ENCODE measurements at places on chromosomes 1 and 21.
A peak's percentile ranks its signal among the peaks of the same experiment; 100 is the strongest.

DNA sequence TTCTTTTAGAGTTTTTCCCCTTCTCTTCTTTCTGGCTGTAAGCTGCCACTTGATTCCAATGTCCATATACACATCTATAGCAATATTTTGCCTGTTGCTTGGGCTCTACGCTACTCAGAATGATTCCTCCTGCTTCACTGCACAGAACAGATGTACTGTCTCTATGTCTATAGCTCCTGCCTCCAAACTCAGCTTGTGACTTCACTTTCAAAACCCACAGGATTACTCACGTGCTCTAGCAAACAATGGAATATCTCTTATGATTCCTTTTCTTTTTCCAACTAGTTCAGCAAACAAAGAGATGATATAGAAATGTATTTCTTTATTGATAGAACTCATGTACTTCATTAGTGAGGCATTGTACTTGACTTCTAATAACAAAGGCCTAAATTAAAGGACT is 80.5 kb upstream of the SOX13 start:
- no peak for DNase-seq

- peak; percentile 24 for DNase-seq
These were observed 87.5 kb upstream of the CACYBP start for GRCh38 chr1:174912264-174912663.

GRCh38 chr21:16395285-16395684 is 665.5 kb downstream of the USP25 start:
- no peak for DNase-seq

DNA sequence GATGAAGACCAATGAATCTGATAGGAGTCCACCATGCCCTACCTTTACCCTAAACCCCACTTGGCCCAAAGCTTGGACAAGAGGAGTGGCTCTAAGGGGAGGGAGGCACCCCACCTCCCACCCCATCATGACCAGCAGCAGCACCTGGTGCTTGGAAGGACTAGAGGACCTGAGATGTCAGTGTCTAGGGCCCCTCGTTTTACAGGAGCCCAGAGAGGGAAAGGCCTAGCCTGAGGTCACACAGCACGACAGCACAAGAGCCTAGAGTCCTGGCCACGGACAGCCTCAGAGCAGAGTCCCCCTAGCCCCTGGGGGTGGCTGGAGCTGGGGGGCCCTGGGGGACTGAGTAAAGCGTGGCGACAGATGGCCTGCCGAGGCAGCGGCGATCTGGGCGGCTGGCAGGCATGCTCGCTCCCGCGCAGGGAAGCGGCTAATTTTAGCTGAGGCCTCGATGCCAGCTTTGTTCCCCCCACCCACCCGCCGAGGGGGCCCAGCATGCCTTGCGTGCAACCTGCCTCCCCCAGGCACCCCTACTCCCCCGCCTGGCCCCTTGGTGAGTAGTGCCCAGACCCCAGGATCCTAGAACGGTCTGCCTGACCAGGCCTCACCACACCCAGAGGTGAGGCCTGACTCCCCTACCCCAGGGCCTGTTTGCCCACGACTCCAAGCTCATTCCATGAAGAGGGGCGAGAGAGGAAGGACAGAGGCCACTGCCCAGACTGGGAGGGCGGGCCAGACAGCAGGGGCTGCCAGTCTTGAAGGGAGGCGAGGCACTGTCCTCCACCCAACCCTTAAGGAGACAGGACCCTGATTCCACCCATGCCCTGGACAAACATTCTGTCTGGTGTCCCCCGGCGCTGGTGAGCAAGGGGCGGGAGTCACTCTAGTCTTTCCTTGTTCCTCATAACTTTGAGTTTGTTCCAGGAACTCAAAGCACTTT is 39.0 kb downstream of the AHDC1 start:
- no peak for DNase-seq

- DNase-seq = no peak
These were observed 813.6 kb upstream of the ADGRL2 start for GRCh38 chr1:80987106-80987505.

DNA sequence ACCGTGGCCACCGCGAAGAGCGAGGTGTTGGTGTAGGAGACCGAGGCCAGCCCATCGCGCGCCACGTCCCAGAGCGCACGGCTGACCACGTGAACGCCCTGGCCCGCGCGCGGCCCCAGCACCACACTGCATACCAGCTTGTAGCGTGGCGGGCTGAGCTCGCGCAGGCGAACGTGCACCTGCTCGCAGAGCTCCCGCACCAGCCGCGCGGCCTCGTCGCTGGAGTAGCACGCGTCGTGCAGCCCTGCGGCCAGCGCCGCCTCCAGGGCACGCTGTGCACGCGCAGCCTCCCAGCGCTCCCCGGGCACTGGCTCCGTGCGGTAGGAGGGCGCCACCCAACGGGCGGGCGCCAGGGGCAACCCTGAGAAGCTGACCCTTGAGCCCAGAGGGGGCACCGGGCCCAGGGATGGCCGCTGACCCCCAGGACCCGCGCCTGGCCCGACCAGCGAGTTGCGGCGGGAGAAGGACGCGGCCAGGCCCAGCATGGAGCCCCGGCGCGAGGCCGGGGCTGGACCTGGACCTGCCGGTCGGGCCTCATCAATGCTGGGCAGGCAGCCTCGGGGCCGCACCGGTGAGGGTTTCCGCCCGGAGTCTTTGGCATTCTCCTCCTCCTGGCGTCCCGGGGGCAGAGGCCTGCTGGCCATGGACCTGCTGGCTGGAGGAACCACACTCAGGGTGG is 987 bp downstream of the DYNLT4 start:
- no peak for DNase-seq

- no peak for DNase-seq
These were observed 2.2 kb downstream of the PADI4 start for GRCh38 chr1:17310068-17310640.

GRCh38 chr1:222335586-222335985 is 212.3 kb downstream of the HHIPL2 start:
- no peak for DNase-seq

GRCh38 chr1:180233191-180234011 is 3.3 kb downstream of the LHX4 start:
- DNase-seq = no peak

GRCh38 chr1:150160964-150161621 is 11.4 kb downstream of the PLEKHO1 start:
- DNase-seq = no peak

DNA sequence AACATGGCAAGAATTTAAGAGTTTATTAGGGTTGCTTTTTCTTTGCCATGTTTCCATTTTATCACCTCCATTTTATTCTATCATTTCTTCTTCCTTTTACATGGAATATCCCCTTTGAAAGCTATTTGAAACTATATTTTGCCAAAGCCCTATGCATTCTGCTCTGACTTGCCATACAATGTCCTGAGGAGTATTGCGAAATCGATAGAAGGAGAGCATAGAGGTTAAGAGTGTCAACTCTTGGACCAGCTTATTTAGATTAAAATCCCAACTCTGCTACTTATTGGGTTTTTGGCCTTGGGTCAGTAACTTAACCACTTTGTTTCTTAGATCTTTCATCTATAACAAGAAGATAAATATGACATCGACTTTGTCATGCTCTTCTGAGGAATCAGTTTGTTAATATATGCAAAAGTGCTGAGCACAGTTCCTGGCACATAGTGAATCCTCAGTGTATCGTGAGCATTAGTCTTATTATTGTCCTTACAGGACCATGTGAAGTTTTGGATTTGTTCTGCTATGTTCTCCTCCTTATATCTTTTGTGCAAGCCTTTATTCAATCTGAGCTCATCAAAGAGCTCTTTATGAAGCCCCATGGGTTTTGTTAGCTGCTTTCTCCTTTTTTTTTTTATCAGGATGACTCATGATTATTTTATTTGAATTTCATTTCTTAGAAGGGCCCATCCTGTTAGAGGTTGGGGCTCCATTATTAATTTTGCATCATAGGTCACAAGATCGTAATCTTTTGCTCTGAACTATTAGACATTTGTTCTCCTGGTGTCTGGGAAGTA is 17.6 kb downstream of the ACKR1 start:
- no peak for DNase-seq

- DNase-seq = no peak
These were observed 633.5 kb downstream of the KIF26B start for GRCh38 chr1:245788269-245788668.

- DNase-seq = peak; percentile 57
These were observed 6.7 kb upstream of the RNASEL start for GRCh38 chr1:182595641-182596240.

GRCh38 chr1:224266105-224266914 is 63.7 kb downstream of the NVL start:
- DNase-seq = no peak

- no peak for DNase-seq
These were observed 42.4 kb downstream of the PDE9A start for GRCh38 chr21:42695697-42696380.

DNA sequence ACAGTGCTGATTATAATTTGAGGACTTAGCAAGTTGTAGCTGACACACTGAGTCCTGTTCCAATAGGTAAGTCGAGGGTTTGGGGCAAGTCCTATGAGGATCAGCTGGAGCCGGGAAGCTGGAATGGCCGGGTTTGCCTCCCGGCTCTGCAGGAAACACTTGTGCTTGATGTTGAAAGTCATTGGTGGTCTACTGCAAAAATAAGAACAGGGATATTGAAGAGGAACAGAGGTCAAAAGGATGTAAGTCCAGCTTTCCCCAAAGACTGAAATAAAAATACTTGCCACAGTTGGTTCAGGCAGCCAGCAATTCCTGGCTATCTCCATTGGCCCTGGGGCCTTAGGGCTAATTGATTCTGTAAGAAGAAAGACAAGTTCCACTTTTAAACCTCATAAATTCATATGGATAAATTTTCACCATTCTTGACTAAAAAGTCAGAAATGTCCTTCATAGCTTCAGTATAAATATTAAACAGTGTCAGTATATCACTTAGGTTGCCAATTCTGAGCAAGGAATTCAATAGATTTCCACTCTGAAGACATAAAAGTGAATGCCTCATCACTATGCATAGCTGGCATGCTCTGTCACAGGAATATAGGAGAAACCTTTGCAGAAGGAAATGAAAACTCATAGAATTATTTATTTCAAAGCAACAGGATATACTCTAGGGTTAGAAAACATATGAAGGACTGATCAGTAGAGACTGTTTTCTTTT is 165.2 kb downstream of the AK5 start:
- no peak for DNase-seq

- DNase-seq = peak; percentile 35
These were observed 26.8 kb downstream of the PTTG1IP start for GRCh38 chr21:44846485-44847260.

GRCh38 chr1:70966018-70966638 is 81.5 kb downstream of the PTGER3 start:
- DNase-seq = no peak

GRCh38 chr1:31261916-31262315 is 22.2 kb upstream of the NKAIN1 start:
- no peak for DNase-seq

DNA sequence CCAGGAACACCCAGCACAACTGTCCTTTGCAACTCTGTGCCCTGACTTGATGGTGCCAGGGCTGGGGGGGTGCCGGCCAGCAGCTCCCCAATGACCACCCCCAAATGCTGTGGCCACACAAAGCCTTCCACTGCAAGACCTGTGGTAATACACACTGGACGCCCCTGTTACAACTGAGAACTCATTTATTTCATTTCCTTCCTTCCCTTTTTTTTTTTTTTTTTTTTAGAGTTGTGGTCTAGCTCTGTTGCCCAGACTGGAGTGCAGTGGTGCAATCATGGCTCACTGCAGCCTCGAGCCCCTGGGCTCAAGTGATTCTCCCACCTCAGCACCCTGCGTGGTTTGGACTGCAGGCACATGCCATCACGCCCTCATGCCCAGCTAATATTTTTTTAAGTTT is 25.2 kb downstream of the TP73 start:
- no peak for DNase-seq

DNA sequence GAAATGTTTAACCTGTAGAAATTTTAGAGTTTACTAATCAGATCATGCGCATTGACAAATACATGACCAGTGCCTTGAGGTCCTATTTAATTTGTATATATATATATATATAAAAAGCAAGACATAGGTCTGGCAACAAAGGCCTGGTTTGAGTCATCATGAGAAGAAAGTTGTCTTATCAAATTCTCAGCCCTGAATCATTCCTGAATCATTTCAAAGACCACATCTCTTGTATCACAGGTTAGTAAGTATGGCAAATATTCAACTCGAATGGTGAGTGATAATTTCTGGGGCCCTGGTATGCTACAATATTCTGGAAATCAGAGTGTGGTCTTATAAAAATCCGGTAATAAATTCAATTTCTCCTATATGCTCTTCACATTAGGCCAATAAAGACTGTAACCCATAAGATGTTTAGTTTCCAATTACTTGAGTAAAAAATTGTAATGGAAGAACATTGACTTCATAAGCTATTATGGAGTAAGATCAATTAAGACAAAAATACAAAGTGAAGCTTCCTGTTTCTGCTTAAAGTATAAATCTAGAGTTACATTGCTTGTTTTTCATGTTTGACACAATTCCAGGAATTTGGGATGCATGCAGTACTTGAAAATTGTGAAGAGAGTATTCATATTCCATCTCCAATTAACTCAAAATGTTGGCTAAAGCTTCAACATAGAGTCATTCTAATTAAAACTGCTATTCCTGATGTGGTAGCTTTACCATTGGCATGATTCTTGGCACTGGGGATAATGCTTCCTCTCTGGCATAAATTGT is 309.4 kb downstream of the BRINP3 start:
- no peak for DNase-seq

- no peak for DNase-seq
These were observed 41.8 kb downstream of the CRYAA start for GRCh38 chr21:43210454-43211071.

DNA sequence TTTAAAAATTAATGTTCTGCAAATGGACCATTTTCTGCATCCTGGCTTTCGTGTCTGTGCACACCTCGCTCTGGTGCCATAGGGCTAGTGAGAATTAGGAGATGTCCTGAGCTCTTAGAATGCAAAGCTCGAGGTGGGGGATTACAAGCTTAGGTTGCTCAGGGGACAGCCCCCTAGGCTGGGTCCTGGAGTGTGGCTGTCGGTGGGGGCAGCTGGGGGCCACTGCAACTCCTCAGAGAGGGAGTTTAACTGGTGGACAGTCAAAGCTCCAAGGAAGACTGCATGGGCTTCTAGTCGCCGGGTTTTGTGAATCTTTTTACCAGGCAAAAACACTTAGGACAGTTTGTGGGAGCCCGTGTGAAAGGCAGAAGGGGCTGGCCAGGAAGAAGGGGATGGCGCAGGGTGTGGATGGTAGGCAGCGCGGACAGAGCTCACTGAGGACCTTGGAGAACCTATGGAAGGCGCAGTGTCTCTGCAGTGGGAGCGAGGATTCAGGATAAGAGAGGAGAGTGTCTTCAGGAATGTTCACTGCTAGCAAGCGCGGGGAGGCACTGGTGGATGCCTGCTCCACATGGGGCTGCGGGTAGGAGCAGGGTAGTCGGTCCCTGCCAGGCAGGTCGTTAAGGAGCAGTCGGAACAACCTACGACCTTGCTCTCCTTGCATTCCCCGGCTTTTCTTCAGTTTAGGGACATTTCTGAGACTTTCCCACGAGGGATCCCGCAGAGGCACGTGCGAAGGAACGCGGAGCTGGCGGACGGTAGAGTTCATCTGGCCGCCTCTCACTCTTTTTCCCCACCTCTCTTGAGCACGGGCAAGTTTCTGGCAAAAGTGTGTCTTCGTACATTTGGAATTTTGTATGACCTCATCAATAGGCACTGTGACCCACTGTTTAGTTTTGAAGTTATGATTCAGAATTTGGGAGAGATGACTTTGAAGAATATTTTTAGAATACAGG is 12.9 kb upstream of the KCNE1 start:
- no peak for DNase-seq

GRCh38 chr1:209527993-209528717 is 55.4 kb upstream of the CAMK1G start:
- no peak for DNase-seq

- no peak for DNase-seq
These were observed 28.0 kb downstream of the MACO1 start for GRCh38 chr1:25458541-25459298.

- no peak for DNase-seq
These were observed 282.5 kb downstream of the PTBP2 start for GRCh38 chr1:97004054-97004453.

GRCh38 chr1:241749945-241750695 is 97.9 kb upstream of the EXO1 start:
- no peak for DNase-seq

Measured in activated T-cell treated with anti-CD3 and anti-CD28 coated beads for 48 hours (primary cell).